ENCODE measurements at places on chromosomes 16 and 17.

GRCh38 chr16:55184052-55184451, 140.0 kb upstream of the IRX6 start:
- DNase-seq: no peak

GRCh38 chr16:15766918-15767317, 89.9 kb downstream of the MYH11 start:
- DNase-seq: no peak

- peak; percentile 17 for DNase-seq
Measured at GRCh38 chr16:48054881-48055601, 100.8 kb downstream of the ABCC12 start.

DNA sequence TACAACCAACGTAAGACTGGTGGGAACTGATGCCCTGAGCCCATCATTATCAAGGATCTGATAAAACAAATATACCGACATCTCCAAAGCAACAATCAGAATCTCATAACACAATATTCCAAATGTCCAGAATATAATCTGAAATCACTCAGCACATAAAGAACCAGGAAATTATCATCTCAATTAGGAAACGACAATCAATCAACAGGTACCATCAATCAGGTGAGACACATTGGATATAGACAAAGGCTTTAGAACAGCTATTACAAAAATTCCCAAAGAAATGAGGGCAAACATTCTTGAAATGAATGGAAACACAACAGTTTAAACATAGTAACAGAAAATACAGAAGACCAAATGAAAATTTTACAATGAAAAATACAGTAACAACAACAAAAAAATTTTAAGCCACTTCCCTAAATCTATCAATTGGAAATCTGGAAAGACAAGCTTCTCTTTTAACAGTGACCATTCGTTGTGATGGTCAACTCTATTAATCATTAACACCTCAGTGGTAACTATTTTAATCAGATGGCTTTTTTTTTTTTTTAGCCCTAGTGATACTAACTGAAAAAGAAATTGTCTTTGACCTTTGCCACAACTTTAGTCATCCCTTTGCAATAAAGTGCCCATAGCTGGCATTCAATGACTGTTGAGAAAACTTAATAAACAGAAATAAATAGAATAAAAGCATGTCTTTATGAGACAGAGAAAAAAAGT, 70.4 kb downstream of the USP32 start:
- DNase-seq: no peak

DNA sequence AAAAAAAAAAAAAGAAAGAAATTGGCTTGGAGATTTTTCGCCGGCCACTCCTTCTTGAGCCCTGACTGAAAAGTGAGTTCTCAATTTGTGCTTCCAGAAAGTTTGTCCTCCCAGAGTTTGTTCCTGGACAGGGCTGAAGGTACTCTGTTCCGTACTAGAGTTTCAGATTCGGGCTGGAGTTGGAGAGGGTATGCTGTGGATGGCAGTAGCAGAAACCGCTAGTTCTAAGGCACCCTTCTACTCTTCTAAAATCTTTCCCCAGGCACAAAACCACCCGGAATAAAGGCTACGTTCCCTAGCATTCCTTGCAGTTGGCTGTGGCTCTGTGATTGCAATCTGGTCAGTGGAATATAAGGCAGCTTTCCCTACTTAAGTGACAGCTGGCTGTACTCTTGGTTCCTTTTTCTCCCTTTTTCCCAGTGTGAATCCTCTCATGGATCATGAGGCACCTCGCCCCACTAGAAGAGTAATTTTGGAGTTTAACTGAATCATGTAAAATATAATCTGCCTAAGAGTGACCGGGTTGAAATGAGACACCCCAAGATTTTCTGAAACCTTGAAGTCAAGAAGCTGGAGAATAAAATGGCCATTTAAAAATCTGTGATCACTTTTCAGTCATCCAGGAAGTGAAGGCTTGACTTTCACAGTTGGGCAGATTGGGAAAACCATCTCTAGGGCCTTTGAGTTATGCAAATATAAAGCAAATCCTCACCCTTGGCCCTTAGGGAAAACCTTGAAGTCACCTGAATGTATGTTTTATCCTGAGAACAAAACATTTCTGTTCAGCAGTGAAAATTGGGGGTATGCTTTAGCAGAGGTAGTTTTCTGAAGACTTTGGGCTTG, 901 bp upstream of the HEATR6 start:
- no peak for DNase-seq

- no peak for DNase-seq
Measured at GRCh38 chr16:50178491-50178941, 25.4 kb downstream of the TENT4B start.

GRCh38 chr16:22814711-22815105, 746 bp downstream of the HS3ST2 start:
- no peak for DNase-seq

DNA sequence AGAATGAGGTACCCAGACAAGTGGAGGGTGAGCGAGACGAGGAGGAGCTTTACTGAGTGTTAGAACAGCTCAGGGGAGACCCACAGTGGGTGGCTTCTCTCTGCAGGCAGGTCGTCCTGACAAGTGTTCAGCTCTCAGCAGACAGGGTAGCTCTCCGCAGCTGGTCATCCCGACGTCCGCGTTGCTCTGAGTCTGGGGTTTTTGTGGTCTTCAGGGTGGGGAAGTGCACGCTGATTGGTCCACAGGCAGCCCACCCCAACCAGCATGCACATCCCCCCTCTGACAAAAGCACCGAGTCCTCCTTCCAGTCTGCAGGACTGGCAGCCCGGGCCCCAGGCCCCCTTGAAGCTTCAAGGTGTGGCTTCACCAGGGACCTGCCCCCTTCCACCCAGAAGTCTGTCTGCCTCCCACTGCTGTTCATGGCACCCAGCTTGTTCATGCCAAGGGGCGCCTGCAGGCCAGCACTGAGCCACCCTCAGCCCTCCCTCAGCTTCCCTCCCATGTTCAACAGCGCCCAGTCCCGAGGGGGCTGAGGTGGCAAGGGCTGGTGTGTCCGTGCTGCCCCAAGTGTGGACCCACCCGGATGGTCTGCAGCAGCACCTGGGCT, 19.9 kb upstream of the WDR45B start:
- no peak for DNase-seq

DNA sequence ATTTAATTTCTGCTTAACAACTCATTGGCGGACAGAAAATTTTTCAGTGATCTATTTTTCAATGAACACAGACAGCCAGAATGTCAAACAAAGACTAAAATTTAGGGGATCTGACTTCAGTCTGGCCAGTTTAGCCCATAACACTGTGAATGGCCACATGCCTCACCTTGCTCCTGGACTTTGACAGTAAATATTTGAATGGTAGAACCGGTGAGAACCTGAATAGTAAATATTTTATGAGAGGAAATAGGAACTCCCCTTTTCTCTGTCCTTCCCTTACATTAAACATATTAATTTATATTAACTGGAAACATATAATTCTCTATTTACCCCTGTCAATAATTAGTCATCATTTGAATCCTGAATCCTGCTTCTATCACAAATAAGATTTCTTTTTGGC, 942.1 kb downstream of the KCNJ2 start:
- DNase-seq: no peak

- DNase-seq: no peak
Measured at GRCh38 chr17:63800783-63801182, 26.4 kb upstream of the PSMC5 start.

- no peak for DNase-seq
Measured at GRCh38 chr17:28480278-28480677, 6.8 kb downstream of the SLC13A2 start.

- DNase-seq: no peak
Measured at GRCh38 chr16:84785843-84786581, 33.8 kb upstream of the CRISPLD2 start.

DNA sequence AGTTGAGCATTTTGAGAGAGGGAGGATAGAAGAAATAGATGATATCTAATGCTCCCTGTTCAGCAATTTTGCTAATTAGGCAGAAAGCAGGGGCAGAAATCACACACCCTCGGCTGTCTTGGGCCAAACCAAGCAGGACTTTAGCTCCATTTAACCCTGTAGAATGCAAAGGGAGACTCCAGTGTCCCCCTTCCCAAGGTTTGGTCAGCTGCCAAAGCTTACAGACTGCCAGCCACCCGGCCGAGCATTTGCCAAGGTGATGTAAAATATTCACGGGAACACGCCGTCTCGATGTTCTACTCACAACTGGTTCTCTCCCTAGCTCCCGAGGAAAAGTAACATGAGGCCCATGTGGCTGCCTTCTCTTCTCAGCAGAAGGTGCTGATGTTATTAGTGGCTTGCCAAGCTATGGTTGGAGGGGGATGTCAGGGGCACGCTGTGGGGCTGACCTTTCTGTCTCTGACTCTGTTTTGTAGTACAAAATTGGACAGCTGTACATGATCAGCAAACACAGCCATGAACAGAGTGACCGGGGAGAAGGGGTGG, 155.3 kb downstream of the PITPNC1 start:
- DNase-seq: no peak

DNA sequence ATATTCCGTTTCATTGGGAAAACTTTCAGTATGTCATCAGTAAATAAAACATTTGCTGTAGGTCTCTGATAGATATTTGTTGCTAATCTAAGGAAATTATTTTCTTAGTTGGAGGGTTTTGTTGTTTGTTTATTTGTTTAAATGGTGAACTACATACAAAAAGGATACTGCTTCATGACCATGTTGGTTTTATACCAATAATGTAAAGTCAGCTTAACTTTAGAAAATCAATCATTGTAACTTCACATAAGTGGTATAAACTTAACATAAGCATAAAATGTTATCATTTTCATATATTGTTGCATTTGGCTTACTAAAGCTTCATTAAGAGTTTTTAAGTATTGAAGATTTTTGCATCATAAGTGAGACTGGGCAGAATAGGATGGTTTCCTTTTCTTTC, 57.9 kb downstream of the NSRP1 start:
- DNase-seq: no peak

DNA sequence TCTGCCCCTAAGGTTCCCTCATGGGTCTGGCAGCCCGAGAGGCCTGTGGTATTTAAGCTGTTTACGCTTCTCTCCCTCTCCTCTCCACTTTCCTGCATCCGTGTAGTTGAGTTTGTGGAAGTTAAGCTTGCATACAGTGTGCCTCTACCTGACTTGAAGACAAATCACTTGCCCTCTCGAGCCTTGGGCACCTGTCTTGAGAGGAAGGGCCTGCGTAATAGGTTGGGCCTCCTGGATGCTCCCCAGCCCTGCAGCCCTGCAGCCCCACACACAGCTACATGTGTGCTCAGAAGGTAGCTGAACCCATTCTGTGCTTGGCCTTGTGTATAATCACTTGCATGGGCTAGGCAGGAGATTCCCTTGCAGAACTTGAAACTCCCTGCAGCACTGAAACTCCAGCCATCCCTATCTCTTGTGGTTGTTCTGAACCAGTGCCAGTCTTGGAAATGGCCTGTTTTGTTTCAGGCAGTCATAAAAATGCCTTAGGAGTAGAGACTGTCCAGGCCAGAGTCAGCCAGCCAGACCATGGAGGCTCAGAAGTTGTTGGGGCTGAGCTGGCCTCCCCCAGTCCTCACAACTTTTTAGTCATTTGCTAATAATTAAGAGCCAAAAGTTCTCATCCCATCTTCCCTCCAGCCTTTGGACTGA, 134.6 kb downstream of the CLEC16A start:
- no peak for DNase-seq

DNA sequence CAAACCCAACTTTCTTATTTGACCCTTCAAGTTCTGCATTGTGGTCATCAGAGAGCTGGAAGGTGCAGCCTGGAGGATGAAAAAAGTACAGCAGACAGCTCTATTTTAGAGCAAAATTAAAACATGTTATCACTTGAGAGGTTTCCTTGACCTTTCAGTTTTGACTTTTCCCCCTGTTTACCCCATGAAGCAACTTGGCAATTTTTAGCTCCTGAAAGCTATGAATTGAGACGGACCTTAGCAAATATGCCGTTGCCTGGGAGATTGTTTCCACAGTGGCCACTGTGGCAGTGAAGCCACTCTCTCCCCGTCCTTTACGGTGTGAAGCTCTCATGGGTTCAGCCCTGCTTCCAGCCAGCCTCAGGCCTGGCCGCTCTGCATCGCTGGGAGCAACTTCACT, 398.6 kb downstream of the CPPED1 start:
- DNase-seq: no peak

GRCh38 chr16:52825892-52826291, 226.8 kb downstream of the CHD9NB start:
- DNase-seq: no peak

DNA sequence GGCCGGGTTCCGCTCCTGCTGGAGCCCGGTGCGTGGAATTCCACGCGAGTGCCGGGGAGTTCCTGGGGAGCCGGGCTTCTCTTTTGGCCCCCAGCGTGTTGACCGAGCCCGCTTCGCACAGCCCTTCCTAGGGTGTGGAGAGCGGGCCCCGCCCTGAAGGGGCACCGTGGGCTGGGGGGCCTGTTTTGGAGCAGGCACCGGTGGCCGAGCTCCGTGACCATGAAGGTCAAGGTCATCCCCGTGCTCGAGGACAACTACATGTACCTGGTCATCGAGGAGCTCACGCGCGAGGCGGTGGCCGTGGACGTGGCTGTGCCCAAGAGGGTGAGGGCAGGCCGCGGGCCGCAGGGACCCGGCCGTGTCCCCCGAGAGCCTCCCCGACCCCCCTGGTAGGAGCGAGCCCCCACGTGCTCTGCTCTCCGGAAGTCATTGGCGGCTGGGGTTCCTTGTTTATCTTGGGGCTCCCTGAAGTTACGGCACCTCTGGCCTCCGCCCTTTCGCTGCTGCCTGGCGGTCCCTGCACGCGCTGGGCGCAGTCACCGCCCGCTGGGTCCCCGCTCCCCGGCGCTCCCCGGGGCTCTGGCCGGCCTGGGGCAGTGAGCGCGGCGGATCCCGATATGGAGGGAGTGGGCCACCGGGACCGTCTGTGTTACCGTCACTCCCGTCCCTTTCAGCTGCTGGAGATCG, 528 bp downstream of the HAGHL start:
- DNase-seq: no peak

- DNase-seq: no peak
Measured at GRCh38 chr16:57952909-57953308, 18.0 kb downstream of the CNGB1 start.

GRCh38 chr16:67063008-67063407, 34.1 kb downstream of the CBFB start:
- no peak for DNase-seq

GRCh38 chr16:49486400-49486799, 112.8 kb downstream of the C16orf78 start:
- DNase-seq: no peak
